ENCODE measurements at places on chromosomes 2 and 18.

- no peak for DNase-seq
Measured at GRCh38 chr2:231803501-231804138, 17.4 kb downstream of the COPS7B start.

GRCh38 chr18:46577546-46577945 lies 79.5 kb downstream of the LOXHD1 start:
- DNase-seq = no peak

DNA sequence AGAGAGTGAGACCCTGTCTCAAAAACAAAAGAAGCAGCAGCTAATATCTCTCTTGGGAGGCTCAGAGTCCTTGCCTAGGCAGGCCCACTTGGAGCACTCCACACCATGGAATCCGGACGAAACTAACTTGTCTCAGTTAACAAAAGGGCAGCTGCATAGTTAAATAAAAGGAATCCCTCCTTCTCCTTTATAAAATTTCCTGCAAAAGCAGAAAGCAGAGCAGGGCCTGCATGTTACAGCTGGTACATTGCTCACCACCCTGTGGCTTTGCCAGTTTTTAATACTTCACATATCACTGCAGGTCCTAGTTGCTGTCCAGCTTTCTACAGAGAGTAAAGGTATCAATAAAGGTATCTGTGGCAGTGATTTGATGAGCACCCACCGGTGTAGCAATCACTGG lies 93.6 kb downstream of the ASAP2 start:
- no peak for DNase-seq

GRCh38 chr2:135685361-135685760 lies 56.3 kb upstream of the UBXN4 start:
- no peak for DNase-seq

GRCh38 chr2:23452853-23453420 lies 68.0 kb downstream of the KLHL29 start:
- DNase-seq = peak; percentile 37

DNA sequence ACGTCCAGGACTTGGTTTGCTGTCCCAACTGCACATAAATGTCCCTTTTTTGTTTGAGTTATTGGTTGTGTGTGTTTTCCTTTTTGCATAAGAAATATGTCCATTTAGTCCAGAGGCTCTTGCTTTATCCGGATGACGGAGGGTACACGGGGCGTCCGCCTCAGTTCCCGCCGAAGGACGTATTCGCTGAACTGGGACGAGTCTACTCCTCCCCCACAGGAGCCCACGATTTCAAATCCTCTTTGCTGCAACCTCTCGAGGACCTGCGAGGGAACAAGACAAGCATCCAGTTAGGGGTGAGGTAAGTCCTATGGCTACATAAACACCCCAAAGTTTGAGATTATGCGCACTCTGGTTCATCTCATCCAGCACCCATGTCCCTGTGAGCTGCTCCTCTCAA lies 92.7 kb downstream of the KCTD1 start:
- DNase-seq = no peak

DNA sequence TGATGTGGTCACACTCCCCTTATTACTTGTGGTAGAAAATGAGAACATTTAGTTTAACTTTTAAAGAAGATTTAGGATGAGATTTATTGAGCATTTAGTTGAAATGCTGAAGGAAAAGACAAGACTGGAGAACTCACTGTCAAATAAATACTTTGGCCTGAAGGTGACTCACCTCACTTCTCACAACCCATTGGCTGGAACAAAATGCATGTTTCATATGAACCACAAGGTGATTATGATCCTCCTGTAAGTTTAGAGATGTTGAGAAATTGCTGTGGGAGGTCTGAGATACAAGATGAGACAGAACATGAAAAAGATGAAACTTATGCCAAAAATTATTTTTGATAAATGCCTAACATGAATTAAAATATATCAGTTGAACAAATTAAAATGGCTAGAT lies 1004.5 kb downstream of the SOCS6 start:
- peak; percentile 4 for DNase-seq

GRCh38 chr2:726169-726568 lies 49.0 kb upstream of the TMEM18 start:
- no peak for DNase-seq
